ENCODE measurements at places on chromosomes 11 and 22.

GRCh38 chr11:48074425-48075181 lies 94.2 kb downstream of the PTPRJ start:
- DNase-seq = no peak

- no peak for DNase-seq
These were observed 223.0 kb upstream of the ANO5 start for GRCh38 chr11:21969841-21970240.

GRCh38 chr22:27073601-27074425 lies 416.4 kb downstream of the MIAT start:
- no peak for DNase-seq

DNA sequence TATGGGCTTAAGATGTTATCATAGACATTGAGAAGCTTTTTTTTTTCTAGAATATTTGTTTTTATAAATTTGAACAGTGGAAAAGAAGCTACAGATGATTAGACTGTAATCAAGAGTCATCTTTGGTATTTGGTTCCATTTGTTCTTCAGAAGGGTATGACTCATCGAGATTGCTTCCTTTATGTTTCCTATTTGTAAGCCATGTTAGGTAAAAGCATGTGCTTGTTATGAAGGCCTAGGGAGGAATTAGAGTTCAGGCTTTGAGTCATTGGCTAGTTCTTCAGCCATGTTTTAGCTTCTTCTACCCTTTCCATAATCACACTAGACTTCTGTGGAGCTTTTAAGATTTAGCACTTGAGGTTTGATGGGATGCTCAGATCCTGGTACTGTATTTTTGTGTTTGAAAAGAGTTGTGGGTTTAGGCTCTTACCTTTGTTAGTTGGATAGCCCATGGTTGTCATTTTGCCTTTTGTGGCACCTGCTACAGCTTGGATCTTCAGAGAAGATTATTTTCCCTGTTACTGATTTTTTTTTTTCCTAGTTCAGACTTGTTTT lies 44.3 kb downstream of the POLD3 start:
- DNase-seq = peak; percentile 30

DNA sequence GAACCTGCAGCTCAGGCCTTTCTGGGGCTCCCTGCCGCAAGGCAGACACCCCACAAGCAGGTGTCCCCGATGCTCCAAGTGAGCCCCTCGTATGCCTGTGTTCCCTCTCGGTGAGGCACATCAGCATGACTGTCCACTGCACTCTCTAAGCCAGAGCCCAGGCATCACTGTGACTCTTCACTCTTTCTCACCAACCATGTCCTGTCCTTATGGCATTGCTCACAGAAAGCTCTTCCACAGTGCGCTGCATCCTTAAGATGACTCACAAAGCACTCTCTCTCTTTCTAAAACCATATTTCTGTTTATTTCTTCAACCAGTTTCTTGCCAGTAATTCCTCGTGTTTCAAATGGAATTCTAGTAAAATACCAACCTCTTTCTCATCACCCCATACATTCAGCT lies 18.1 kb downstream of the GAB4 start:
- no peak for DNase-seq

GRCh38 chr11:2904153-2905052 lies 18.8 kb upstream of the CDKN1C start:
- no peak for DNase-seq

DNA sequence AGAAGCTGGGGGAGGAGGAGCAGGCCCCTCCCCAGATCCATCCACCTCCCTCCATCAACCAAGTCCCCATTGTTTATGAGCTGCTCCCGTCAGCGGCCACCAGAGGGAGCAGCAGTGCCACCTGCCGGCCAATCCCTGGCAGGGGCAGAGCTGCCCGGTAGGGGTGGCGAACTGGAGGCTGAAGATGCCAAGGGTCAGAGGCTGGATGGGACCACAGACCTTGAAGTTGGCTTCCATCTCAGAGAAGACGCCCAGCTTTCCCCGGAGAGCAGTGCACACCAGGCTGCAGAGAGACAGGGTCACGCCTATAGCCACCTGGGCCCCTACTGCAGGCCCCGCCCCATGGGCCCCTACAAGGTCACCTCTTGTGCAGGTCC lies 3.6 kb downstream of the FIBP start:
- peak; percentile 84 for DNase-seq

- no peak for DNase-seq
These were observed 6.1 kb downstream of the NUP50 start for GRCh38 chr22:45169591-45170466.

GRCh38 chr11:109857637-109858036 lies 235.6 kb upstream of the ZC3H12C start:
- no peak for DNase-seq

DNA sequence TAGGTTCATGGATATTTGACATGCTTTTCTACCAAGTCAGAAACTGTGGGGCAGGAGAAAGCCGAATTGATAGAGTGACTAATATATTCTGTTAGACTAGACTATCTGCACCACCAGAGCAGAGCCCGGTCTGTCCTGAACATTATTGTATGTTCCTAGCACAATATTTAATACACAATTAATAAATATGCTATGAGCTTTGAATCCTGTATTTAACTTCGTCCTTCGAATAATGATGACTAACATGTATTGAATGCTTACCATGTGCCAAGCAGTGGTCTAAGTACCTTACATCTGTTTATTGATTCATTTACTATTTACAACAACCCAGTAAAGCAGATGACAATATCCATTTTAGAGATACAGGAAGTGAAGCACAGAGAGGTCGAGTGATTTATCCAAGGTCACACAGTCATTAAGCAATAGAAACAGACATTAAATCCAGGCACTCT lies 44.8 kb upstream of the ANO3 start:
- DNase-seq = no peak

GRCh38 chr22:41873391-41873790 lies 40.5 kb downstream of the SREBF2 start:
- DNase-seq = no peak

DNA sequence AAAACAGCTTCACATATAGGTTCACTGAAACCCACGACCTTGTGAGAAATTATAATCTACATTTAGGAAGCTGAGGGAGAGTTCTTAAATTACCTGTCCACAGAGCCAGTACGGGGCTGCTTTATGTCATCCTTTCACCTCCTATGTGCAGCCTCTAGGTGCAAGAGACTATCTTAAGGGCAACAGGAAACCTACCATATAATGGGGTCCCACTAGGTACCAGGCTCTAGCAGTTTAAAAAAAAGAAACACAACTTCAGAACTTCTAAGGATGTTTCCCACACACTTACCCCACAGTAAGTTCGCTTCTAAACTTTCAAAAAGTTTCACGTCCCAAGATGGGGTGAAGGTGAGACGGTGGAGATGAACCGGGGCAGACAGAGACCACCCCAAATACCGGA lies 573 bp downstream of the STK33 start:
- DNase-seq = no peak

DNA sequence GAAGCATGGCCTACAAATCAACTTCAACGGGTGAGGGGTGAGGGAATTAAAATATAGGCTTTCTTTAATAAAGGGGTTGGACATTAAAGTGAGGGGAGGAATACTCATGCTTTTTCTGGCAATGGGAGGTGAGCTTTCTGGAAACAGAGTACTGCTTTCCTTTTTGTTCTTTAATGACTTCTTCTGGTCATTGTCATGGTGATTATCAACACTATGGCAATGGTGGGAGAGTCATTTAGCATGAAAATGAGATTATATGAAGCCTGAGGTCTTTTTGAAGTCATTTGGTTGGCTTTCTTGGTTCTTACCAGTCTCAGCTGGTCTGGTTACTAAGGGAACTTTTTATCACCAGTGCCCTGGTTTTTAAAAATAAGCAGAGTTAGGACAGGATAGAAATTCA lies 475.8 kb upstream of the LRRC4C start:
- no peak for DNase-seq
